Left cardiac atrium (tissue), 4 donors: ENCODE measurements at places on chromosomes 6 and 20.
A peak's percentile ranks its signal among the peaks of the same experiment; 100 is the strongest.

DNA sequence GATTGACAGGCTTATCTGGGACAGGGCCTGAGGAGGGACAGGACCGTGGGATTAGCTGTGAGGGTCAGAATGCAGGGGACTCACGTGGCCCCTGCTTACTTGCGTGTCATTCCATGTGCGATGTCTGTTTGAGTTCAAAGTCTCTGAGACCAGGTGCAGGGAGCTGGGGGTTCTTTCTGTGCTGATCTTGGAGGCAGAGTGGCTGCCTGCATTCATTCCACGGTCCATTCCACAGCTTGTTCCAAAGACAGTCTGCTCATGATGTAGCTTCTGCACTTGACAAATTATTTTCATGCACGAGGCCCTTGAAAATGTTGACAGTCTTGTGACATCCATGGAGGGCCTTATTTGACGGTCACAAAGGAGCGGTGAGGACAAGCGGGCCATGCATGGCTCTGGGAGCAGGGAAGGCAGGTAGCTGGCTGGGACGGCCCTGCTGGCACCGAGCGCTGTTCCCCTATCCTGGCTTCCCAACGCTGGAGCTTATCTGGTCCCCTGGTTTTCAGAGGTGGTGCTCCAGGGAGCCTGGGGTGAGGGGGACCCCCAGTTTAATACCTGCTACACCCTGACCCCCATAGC lies 156.3 kb upstream of the RNF24 start:
- DNase-seq = no peak

GRCh38 chr6:148383658-148384368 lies 41.2 kb downstream of the SASH1 start:
- DNase-seq = no peak

DNA sequence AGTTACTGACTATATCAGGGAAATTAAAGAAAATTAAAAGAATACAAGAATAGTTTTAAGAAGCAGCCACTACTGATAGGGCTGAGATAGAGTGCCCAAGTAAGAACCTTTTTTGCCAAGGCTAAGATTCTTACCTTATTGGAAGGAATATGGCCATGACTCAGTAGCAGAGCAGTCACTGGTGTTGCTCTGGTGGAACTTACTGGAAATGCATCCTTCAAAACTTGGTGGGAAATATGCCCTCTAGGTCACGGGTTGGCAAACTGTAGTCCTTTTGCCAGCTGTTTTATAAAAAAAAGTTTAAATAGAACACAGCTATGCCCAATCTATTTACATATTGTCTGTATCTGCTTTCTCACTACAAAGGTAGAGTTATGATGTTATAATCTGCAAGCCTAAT lies 6.0 kb downstream of the HSF2 start:
- DNase-seq = no peak

GRCh38 chr6:13334953-13335352 lies 6.6 kb upstream of the TBC1D7 start:
- peak; percentile 39 for DNase-seq

- DNase-seq = peak; percentile 91
These were observed at the start of gene ZNF341 for GRCh38 chr20:33731693-33732165. Gene ZNF341 (plus strand): TSS chr20:33731996. CDS start chr20:33732022, 26 bp downstream.

DNA sequence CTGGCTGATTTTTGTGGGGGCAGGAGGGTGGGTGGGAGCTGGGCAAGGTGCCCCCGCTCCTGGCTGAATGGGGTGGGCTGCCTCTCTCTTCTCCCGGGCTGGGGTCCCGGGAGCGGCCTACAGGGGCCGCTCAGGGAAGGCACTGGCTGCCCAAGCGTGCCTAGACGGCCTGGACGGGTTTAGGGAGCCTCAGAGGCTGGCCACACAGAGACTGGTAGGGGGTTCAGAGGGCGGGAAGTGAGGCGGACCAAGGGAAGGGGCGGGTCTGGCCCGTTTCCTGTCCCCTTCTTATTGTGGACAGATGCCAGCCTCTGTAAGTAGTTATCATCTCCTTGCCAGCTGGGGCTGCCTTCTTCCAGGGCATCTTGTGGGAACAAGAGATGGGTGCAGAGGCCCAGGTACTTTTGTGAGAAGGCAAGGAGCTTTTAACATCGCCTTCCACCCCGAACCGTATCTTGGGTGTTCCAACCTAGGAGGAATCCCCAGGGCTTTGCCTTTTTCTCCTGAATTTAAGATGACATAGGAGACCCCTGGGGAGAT lies 437 bp downstream of the CD40 start:
- DNase-seq = peak; percentile 60

GRCh38 chr6:47098570-47098993 lies 56.5 kb upstream of the ADGRF1 start:
- peak; percentile 28 for DNase-seq

- DNase-seq = no peak
These were observed 394.8 kb downstream of the DHX35 start for GRCh38 chr20:39356908-39357307.

- DNase-seq = peak; percentile 53
These were observed 62.6 kb upstream of the SIRPA start for GRCh38 chr20:1832634-1833033.

DNA sequence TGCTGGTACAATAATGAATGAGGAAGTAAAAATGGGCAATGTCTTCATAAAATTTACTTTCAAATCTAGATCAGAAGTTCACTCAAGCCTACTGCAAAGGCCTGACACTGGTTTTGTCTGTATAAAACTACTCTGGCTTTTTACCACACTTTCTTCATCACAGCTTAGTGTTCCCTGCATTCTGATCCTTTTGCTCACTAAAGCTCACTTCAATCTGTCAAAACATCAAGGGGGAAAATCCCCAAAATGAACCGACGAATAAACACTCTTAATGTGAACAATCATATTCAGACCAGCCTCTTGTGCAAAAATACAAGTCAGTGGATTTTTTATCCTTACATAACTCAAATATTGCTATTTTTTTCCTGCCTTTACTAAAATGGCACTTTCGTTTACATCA lies 98.5 kb downstream of the PRDM1 start:
- DNase-seq = no peak

GRCh38 chr20:56454754-56455153 lies 13.7 kb upstream of the RTF2 start:
- no peak for DNase-seq

DNA sequence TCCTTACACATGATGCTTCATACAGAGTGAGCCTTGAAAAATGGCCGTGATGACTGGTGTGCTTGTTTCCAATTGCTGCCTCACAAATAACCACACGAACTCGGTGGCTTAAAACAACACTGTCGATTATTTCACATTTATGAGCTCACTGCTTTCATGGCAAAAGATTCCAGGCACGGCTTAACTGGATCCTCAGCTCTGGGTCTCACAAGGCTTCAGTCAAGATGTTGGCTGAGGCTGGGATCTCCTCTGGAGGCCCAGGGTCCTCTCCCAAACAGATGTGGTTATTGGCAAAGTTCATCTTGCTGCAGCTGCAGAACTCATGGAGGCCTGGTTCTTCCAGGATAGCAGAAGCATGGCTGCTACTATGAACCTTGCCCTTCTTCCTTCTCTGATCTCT lies 144.6 kb downstream of the TFAP2C start:
- no peak for DNase-seq

- no peak for DNase-seq
These were observed 39.3 kb downstream of the GTF2H5 start for GRCh38 chr6:158207422-158207788.

GRCh38 chr6:81625216-81625615 lies 127.3 kb downstream of the TENT5A start:
- no peak for DNase-seq
